ENCODE measurements at places on chromosomes 7 and 10.
A peak's percentile ranks its signal among the peaks of the same experiment; 100 is the strongest.

DNA sequence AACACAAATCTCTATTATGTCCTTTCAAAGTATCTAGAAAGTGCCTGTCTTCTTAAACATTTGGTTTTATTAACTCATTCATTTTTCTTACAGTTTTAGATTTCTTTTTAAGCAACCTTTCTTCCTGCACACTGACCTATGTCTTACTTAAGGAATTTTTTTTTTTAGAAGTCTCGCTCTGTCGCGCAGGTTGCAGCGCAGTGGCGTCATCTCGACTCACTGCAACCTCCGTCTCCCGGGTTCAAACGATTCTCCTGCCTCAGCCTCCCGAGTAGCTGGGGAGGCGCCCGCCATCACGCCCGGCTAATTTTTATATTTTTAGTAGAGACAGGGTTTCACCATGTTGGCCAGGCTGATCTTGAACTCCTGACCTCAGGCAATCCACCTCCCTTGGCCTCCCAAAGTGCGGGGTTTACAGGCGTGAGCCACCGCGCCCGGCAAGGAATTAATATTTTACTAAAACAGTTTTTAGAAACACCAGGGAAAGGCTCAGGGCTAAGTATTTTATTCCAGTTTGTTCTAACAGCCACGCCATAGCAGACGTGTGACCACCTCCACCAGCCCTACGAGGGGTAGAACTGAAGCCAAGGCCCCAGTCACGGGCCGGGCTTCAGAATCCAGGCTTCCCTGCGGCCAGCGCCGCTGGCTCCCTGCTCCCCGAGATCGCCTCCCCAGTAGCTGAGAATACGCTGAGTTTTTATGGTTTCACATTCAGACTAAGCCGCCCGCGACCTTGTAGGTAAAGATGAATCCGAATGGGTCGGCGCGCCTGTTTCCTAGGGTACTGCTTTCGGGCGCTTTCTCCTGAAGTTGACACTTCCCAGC is 941 bp upstream of the LUC7L2 start:
- DNase-seq, result no peak

DNA sequence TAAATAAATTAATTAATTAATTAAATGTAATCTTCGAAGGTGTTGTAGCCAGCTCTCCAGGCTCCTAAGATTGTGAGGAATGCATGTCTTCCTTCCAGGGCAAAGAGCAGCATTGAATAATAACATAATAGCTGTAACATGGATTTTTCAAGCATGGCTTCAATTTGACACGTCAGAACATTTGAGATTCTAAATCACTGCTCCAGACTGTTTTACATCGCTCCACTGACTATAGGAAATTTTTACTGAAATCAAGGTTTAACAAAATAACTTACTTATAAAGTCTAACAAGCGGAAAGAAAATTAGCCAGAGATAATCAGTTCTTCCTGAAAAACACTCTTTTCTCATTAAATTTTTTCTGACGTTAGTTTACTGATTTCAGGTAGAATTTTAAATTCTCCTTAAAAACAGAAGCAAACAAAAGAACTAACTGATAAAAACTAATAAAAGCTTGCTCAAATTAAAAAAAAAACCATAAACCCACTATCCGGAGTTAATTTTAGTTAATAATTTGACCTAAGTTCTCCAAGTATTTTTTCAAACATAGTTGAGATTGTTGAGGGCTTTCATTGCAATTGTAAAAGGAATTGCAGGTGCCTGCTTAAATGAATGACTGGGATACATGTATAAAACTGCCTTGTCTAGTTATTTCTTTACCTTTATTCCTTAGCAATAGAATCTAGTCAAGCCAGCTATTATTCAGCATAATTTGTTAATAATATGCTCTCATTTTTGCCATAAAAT is 51.2 kb upstream of the SGCE start:
- no peak for DNase-seq

GRCh38 chr10:132873395-132873794 is 69.0 kb downstream of the CFAP46 start:
- no peak for DNase-seq

DNA sequence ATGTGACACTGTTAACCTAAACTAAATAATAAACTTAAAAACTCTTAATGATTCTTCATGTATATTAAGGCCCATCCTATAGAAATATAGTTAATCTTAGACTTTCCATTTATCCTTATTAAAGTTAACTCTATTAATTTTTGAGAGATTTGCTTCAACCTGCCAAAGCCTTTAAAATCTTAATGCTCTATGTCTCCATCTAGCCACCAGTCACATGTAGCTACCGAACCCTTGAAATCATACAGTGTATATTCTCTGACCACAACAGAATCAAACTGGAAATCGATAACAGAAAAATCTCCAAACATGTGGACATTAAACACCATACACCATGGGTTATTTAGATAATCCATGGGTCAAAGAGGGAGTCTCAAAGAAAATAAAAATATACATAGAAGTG is 51.9 kb downstream of the ASZ1 start:
- DNase-seq, result no peak

GRCh38 chr7:80346704-80347103 is 165.2 kb downstream of the GNAT3 start:
- no peak for DNase-seq

- DNase-seq, result no peak
These were observed 789.9 kb upstream of the IGFBP3 start for GRCh38 chr7:46710927-46711326.

GRCh38 chr7:91446819-91447218 is 182.6 kb downstream of the FZD1 start:
- DNase-seq, result no peak

- DNase-seq, result no peak
These were observed 57.8 kb downstream of the SEMA3A start for GRCh38 chr7:84136809-84137208.

- DNase-seq, result no peak
These were observed 71.8 kb upstream of the LRRN3 start for GRCh38 chr7:111018960-111019736.

GRCh38 chr10:114874827-114875411 is 53.3 kb downstream of the FHIP2A start:
- DNase-seq, result no peak

- DNase-seq, result no peak
These were observed 232.3 kb downstream of the MAGI2 start for GRCh38 chr7:79221211-79221610.

DNA sequence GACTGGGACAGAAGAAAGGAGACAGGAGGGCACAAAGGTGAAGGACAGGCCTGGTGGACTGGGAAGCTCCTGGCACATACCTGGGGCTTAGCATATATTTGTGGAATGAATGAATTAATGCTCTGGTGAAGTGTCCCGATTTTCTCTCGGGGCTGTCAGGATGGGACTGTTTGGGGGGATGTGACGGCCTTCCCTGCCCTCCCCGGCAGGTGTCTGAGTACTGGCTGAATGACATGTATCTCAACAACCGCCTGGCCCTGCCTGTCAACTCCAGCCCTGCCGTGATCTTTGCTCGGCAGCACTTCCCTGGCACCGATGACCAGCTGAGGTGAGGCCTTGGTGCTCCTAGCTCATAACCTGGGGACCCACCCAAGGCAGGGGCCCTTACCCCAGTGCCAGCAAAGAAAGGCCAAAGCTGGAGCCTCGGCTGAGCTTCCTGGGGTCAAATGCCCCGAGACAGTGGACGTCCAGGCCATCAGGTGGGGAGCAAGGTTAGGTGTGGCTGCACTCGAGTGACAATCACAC is 6.5 kb downstream of the CHAT start:
- DNase-seq, result no peak

- no peak for DNase-seq
These were observed 2.3 kb upstream of the MCU start for GRCh38 chr10:72689660-72690059.

- no peak for DNase-seq
These were observed 24.7 kb downstream of the EN2 start for GRCh38 chr7:155482511-155483183.

- no peak for DNase-seq
These were observed 58.1 kb upstream of the ST8SIA6 start for GRCh38 chr10:17512341-17513001.

DNA sequence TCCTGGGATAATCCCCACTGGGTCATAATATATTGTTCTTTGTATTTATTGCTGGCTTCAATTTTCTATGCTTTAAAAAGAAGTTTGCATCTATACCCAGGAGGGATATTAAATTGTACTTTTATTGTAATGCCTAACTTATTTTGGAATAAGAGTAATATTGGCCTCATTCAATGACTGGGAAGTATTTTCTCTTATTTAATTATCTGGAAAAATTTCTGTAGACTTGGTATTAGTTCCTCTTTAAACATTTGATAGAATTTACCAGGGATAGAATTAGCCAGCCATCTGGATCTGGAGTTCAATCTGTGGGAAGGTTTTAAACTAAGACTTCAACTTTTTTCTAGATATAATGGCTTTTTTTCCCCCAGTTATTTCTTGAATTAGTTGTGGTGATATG is 115.2 kb upstream of the ZNF32 start:
- DNase-seq, result no peak

DNA sequence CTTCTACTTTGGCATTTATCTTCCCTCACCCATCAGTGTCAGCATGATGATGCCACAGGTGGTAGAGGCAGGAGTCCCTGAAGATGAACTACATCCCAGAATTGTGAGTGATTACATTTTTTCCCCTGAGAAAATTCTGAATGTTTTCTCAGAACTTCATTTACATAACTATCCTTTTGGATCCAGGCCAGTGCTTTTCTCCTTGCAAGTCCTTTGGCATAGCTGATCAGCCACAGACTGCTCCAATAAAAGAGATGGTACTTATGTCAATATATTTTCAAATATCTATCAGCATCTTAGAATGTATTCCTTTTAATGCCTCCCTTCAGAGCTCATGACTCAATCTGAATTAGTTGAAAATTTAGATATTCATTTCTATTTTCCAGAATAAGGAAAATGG is 135.5 kb downstream of the IQUB start:
- no peak for DNase-seq

- no peak for DNase-seq
These were observed 13.6 kb downstream of the CFTR start for GRCh38 chr7:117493460-117493859.

GRCh38 chr7:73517241-73517995 is 4.7 kb downstream of the BAZ1B start:
- no peak for DNase-seq

- peak; percentile 21 for DNase-seq
These were observed 73.4 kb downstream of the SRPK2 start for GRCh38 chr7:105315357-105315756.

- no peak for DNase-seq
These were observed 42.9 kb downstream of the CCDC186 start for GRCh38 chr10:114131094-114131493.

DNA sequence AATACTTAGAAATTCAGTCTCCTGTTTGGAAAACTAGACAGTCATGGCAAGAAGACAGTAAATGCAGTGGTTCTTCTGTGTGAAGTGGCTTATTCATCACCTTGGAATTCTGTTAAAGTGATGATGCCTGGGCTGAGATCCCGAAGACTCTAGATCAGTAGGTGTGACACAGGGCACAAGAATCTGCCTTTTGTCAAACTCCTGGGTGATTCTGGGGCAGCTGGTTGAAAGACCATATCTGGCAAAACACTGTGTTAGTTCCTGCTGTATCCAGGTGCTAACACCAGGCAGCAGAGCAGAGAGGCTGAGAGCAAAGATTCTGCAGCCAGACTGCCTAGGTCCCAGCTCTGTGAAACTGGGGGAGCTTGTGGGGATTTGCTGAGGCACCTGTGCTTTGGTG is 26.5 kb downstream of the MRC1 start:
- no peak for DNase-seq

- DNase-seq, result no peak
These were observed 10.1 kb downstream of the CALHM2 start for GRCh38 chr10:103442031-103442461.

DNA sequence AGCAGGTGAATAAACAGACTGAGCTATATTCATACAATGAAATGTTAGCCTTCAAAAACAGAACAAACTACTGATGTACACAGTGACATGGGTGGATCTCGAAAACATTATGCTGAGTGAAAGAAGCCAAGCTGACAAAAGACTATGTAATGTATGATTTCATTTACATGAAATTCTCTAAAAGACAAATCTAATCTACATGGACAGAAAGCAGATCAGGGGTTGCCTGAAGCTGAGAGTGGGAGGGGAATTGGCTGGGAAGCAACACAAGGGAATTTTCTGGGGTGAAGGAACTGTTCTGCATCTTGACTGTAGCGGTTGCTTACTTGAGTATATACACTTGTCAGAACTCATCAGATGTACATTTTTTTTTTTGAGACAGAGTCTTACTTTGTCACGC is 121.7 kb upstream of the SVIL start:
- DNase-seq, result no peak

GRCh38 chr7:100211342-100211780 is 8.4 kb upstream of the PVRIG start:
- no peak for DNase-seq

DNA sequence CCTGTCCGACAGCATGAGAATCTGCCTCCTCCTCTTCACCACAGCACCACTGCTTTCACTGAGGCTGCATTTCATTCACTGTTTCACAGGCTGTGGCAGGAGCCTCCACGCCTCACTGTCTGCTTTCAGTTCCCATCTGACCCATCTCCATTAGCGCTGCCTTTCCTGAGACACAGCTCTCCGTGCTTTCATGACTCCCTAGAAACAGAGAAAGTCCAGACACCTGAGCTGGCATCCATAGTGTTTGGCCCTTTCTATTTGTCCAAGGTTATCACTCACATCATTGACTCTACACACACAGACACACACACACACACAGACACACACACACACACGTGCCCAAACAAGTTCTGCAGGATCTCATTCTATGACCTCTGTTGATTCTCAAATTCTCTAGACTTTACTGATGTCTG is 5.2 kb downstream of the LGI1 start:
- no peak for DNase-seq

DNA sequence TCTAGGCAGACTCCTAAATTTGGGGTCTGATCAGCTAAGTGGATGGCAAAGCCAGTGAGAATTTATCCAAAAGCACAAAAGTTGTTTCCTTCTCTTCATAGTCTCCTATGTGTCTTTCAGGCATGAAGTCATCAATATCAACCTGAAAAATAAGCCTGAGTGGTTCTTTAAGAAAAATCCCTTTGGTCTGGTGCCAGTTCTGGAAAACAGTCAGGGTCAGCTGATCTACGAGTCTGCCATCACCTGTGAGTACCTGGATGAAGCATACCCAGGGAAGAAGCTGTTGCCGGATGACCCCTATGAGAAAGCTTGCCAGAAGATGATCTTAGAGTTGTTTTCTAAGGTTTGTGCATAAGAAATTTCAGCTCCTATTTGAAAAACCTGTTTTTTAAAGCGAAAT is 4.8 kb downstream of the GSTO1 start:
- DNase-seq, result no peak

All from NCI-H1092 (cell line).